Retinal pigment epithelial cell (primary cell): ENCODE measurements at places on chromosomes 3 and 15.

GRCh38 chr15:58528188-58528870, 96.5 kb downstream of the LIPC start:
- peak; percentile 82 for DNase-seq

GRCh38 chr3:22366781-22367180, 615.8 kb upstream of the ZNF385D start:
- no peak for DNase-seq

DNA sequence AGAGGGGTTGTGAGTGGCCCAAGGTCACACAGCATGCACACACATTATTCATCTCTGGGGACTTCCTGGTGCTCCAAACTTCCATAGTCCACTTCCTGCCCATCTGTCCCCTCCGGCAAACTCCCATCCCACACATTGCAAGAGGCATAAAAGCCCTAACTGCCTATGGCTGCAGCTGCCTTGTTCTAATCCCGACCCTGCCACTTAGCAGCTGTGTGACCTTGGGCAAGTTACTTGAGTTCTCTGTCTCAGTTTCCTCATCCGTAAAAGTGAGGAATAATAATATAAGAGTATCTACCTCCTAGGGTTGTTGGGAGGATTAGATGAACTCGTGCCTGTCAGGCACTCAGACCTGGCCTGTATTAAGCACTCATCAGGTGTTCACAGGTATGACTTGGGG, 84.2 kb downstream of the SMAD6 start:
- no peak for DNase-seq

- no peak for DNase-seq
Measured at GRCh38 chr15:29322415-29322814, 52.8 kb upstream of the NSMCE3 start.

GRCh38 chr3:72533591-72534473, 314.4 kb downstream of the SHQ1 start:
- no peak for DNase-seq

DNA sequence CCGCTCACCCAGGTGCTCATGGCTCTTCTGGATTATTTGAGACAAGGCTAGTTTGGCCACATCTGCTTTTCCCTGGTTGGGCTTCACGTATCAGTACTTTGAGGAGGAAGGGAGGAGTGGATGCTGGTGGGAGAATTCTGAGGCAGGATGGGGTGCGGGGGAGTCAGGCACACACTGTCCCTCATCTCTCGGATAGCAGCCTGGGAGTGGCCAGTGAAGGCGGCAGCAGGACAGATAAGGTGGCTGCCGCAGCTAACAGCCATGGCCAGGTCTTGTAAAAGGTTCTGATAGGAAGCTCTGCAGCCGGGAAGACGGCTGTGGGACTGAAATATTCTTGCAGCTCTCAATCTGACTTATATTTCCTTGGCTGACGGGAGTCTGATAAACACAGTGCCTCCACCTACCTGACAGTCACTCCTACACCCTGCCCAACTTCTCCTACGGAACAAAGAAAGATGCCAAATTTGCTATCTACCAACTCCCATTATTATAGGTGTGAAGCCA, 87.3 kb downstream of the MESD start:
- DNase-seq, result no peak

- DNase-seq, result peak; percentile 68
Measured at GRCh38 chr15:77497110-77497737, 76.5 kb downstream of the HMG20A start.

- DNase-seq, result no peak
Measured at GRCh38 chr3:80307844-80308243, 540.0 kb upstream of the ROBO1 start.

- no peak for DNase-seq
Measured at GRCh38 chr3:94737116-94737515, 674.3 kb downstream of the NSUN3 start.

- no peak for DNase-seq
Measured at GRCh38 chr15:79924379-79924778, 27.6 kb upstream of the MTHFS start.

- no peak for DNase-seq
Measured at GRCh38 chr15:53107855-53108254, 317.7 kb upstream of the ONECUT1 start.

- DNase-seq, result no peak
Measured at GRCh38 chr3:18428036-18428435, 2.9 kb upstream of the SATB1 start.

DNA sequence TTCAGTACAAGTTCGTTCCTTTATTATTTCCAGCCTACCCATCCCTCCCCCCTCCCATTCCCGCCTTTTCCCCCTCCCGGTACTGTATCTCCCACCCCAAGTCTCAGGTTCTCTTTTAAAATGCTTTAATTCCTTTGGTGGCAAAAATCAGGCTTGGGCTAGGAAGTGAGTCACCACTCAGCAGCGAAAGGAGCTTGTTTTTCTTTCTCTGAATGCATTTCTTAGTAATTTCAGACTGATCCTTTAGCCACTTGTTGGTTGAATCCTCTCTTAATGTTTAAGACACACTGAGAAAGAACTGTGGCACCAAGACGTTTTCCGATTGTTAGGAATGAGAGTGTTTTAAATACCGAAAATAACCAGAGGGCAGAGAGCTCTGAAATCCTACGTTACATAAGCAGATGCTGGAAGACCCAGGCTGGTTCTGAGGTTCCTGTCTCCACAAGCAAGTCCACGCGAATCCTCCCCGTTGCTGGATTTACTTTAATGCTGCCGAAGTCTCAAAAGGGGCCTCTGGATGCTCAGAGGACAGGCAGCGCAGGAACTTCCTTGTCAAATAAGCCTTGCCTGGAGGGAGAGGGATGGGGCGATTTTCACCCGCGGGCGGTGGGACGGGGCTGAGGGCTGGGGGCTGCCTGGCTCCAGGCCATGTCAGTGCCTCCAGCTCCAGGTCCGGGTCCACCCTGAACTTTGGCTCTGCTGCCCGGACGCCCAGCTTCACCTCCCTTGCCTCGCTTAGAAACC, 854 bp upstream of the COL8A1 start:
- DNase-seq, result peak; percentile 71
